ENCODE measurements at places on chromosomes 12 and 14.

DNA sequence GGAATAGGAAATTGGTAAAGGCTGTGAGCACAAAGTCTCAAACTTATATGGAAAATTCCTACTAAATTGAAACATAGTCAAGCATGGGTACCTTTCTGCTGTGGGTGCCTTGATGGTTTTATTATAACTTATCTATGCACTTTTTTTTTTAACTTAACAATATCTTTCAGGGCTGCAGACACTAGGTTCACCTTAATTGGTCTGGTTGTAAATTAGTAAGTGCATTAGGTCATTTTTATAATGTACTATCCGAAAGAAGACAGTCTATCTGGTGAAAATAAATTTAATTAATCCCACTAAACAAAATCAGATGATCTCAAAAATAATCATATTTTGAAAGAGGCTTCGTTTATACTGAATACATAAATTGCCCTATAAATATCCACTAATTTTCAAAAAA lies 446.8 kb upstream of the DCN start:
- no peak for DNase-seq

- no peak for DNase-seq
These were observed 28.8 kb upstream of the LMO3 start for GRCh38 chr12:16634786-16635185.

GRCh38 chr12:75120311-75120711 lies 89.3 kb downstream of the KCNC2 start:
- no peak for DNase-seq

GRCh38 chr14:91154851-91155625 lies 41.2 kb downstream of the DGLUCY start:
- DNase-seq: peak; percentile 78

- DNase-seq: no peak
These were observed 9.2 kb downstream of the NOS1 start for GRCh38 chr12:117352206-117352605.

DNA sequence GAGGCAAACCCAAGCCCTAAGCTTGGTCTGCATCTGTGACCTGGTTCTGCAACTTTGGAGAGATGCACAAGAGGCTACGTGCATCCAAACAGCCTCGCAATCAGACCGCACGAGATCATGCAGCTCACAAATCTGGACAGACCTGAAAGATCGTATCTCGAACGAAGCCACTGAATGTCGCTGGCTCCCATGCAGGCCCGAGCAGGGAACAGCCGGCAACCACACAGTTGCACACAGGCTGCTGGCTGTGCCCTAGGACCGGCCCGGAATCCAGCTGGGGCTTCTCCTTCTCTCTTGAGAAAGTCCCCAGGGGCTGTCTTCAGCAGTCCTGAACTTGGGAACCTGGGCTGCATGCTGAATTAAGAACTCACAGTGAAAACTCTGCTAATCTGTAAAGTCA lies 27.9 kb downstream of the WNT5B start:
- no peak for DNase-seq

GRCh38 chr14:87178277-87178676 lies 814.7 kb downstream of the GALC start:
- DNase-seq: no peak

DNA sequence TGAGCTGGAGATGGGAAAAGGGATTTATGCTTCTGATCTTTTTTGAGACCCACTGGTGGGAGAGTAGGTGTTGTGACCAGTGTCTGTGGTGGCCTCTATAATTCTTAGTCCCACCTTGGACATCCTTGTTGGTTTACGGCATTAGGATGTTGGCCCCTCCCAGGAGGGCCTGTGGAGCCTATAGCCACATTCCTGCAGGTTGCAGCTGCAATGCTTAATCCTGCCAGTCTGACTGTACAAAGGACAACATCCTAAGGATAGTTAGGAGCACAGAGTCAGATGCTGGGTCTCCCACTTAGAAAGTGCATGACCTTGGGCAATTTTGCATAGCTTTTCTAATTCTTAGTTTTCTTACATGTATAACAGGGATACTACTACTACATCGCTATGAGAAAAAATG lies 150.9 kb upstream of the SLC38A2 start:
- no peak for DNase-seq

GRCh38 chr14:23171222-23171975 lies 12.1 kb downstream of the SLC7A8 start:
- DNase-seq: no peak

GRCh38 chr12:51890511-51891171 lies 2.7 kb downstream of the ANKRD33 start:
- no peak for DNase-seq

DNA sequence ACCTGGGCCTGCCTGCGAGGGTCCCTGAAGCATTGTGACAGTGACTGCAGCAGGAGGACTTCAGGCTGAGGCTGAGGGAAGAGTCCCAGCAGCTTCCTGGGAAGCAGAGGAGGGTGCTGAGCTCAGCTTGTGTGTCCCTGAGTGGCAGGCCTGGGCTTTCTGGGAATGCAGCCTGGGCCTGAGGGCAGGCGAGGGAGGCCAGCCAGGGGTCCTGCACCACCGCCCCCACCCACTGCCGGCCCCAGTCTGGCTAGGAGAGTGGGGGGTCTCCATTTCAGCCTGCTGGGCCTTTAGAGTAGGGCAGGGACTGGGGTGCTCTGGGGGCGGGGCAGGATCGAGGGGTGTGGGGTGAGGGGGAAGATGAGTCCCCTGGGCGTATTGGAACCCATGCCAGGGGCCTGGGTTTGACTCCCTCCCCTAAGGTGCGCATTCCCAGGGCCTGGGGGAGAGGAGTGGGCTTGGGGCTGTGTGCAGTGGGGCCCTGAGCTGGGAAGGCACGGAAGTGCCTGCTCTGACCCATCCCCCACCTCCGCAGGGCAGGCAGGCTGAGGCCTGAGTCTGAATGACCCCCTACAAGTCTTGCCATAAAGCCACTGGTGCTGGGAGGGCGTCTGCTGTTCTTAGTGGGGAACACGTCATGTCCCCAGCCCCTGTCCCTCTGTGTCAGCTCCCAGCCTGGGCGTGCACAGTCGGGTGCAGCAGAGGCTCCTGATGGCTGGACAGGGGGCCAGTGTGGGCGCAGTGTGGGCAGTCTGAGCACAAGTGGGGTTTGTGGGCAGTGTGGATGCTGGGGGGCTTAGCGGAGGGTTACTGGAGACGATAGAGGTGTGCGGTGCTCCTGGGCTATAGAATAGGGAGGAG lies 46.4 kb downstream of the KRT80 start:
- DNase-seq: no peak

DNA sequence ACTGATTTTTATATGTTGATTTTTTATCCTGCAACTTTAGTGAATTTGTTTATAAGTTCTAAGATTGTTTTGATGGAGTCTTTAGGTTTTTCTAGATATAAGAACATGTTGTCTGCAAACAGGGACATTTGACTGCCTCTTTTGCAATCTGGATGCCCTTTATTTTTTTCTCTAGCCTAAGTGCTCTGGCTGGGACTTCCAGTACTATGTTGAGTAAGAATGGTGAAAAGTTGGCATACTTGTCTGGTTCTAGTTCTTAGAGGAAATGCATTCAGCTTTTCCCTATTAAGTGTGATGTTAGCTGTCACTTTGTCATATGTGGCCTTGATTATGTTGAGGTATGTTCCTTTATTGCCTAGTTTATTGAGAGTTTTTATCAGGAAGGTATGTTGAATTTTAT lies 68.1 kb downstream of the ERC1 start:
- no peak for DNase-seq

DNA sequence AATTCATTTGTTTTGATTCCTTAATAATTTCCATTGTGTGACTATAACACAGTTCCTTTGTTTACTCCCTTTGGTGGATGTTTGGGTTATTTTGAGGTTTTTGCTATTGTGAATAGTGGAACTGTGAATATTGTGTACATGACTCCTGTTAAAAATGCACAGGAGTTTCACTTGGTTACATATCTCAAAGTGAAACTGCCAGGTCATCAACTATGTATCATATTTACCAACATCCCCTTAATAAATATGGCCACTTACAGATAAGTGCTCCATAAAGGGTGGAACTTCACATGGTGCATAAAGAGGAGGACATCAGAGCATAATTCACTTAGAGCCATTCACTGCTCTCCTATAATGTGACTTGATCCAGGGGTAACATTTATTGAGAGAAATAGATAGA lies 328.9 kb downstream of the SEC23A start:
- DNase-seq: no peak

DNA sequence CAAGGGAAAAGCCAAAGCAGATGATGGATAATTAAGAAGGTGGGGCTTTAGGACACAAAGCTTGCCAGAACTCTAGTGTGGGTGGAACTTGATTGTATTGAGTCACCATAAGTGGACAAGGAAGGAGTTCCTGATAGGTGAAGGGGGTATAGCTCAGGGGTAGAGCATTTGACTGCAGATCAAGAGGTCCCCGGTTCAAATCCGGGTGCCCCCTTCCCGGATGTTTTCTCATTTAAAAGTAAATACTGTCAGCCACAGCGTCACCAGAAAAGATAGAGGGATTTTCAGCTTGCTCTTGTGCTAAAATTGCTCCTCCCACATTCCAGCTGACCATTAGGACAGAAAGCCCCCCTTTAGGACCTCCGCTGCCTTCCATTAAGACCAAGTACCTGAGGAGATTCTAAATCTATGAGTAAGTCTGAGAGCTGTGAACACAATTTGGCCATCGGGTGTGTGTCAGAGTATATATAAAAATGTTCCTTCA lies 36.6 kb downstream of the DCAF4 start:
- no peak for DNase-seq

GRCh38 chr12:93851257-93851671 lies 174.1 kb downstream of the CRADD start:
- DNase-seq: peak; percentile 77

GRCh38 chr12:112900298-112901145 lies 6.2 kb upstream of the OAS1 start:
- DNase-seq: peak; percentile 34

DNA sequence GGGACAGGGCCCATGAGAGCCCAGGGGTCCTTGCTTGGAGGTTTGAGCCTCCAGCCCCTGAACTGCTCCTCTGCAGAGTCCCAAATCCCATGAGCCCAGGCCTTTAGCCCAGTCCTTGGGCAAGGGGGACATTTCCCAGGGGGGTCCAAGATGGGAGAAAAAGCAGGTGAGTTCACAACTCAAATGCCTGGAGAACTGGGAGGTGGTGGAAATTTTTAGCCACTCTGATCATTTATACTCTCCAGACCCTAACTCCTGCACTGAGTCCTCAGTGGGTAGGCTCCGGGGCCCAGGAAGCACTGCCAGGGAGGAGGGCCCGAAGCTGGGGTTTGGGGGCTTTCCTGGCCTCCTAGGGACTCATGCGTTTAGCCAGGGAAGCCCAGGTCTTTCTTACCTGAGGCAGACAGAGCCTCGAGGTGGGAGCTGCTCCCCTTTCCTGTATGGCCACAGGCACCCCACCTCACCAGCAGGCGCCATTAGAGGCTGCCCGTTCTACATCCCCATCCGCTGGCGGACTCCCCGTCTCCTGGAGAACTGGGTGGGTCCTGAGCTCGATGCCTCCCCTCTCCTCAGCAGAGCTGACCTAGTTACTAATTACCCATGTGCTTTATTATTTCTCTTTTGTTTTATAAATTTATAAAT lies 998 bp downstream of the HNF1A start:
- no peak for DNase-seq

GRCh38 chr12:105705765-105706164 lies 375.3 kb downstream of the C12orf75 start:
- no peak for DNase-seq

DNA sequence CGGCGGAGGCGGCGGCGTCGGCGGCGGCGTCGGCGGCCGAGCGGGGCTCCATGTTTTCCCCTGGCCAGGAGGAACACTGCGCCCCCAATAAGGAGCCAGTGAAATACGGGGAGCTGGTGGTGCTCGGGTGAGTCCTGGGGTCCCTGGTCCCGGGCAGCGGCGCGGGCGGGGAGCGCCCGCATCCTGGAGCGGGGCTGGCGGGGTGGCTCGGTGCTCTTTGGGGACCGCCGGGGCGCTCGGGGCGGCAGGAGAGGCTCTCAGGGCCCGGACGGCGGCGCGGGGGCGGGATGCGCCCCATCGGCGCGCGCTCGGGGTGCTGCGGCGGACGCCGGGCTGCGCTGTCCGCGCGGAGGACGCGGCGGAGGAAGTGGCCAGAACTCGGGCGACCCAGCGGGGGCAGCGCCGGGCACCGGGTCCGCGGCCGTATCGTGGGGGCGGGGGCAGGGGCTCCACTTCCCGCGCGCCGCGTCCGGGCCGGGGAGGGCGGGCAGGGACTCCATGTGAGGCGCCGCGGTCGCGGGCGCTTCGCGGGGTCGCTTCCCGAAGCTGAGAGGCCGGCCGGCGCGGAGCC lies 485 bp downstream of the PELI2 start:
- DNase-seq: peak; percentile 36

- peak; percentile 60 for DNase-seq
These were observed 4.2 kb downstream of the RDH5 start for GRCh38 chr12:55724226-55724939.

GRCh38 chr12:51368640-51369517 lies 22.3 kb downstream of the GALNT6 start:
- peak; percentile 95 for DNase-seq

DNA sequence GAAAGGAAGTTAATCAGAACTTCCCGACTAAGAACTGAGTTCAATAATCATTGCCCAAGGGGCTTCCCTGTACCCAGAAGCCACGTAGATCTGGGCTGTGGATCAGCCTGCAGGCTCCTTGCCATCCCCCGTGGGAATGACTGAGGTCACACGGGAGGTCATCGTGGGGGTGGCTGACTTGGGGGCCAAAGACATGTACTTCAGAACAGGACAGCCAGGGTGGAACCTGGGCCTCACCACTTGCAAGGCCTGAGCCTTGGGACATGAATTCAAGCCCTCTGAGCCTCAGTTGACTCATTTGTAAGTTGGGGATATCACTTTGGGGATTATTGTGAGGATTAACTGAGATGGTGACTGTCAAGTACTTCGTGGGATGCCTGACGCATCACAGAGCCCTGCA lies 221.0 kb downstream of the SLC41A2 start:
- DNase-seq: no peak

DNA sequence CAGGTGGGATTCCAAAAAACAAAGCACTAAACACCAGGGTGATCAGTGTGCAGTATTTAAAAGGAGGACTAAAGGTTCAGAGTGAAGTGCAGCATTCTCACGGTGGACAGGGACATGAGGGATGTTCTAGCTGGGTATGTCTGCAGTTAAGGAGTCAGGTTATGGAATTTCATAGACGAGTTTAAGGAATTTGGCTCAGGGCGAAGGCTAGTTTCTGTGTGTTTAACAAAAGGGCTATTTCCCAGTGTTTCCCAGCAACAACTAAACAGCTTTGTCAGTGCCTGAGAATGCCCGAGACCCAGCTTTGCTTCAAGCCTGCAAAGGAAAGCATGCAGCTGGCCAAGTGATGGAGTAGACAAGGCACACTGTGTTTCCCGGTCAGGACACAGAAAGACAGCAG lies 7.0 kb downstream of the KRT1 start:
- no peak for DNase-seq
